ENCODE measurements at places on chromosomes 7 and 10.

DNA sequence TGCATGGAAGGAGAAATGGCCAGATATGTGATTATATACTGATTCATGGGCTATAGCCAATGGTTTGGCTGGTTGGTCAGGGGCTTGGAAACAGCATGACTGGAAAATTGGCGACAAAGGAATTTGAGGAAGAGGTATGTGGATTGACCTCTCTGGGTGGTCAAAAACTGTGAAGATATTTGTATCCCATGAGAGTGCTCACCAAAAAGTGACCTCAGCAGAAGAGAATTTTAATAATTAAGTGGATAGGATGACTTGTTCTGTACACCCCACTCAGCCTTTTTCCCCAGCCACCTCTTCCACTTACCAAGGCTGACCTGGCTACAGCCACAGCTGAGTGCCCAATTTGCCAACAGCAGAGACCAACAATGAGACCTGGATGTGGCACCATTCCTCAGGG, 146.7 kb downstream of the GPR37 start:
- no peak for DNase-seq

DNA sequence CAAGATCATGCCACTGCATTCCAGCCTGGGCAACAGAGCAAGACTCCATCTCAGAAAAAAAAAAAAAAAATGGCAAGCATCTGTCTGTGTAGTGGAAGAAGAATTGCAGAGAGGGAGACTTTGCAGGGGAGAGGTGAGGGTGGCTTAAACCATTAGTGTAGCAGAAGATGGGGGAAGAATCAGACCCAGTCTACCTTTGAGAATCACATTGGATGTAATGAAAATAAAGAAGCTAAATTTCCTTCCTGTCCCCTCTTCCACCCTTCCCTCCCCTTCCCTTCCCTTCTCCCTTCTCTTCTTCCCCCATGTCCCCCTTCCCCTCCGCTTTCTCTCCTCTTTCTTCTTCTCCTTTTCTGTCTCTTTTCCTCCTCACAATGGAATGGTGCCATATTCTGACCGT, 180.8 kb upstream of the SVIL start:
- no peak for DNase-seq

DNA sequence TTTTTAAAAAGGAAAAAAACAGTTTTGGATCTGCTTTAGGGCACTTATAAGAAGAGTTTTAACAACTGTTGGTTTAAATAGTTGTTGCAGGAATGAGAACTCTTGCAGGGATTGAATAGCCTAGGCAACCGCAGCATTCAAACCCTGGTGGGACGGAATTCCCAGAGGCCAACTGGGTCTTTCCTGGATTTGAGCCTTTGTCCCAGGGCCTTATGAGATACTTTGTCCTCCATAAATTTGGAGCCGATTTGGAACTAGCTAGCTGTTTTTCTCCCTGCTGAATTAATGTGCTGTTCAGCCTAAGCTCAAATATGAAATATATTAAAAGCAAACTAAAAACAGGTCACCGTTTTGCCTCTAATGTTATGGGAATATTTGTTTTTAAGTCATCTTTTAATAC, 109.6 kb downstream of the LRMDA start:
- no peak for DNase-seq

DNA sequence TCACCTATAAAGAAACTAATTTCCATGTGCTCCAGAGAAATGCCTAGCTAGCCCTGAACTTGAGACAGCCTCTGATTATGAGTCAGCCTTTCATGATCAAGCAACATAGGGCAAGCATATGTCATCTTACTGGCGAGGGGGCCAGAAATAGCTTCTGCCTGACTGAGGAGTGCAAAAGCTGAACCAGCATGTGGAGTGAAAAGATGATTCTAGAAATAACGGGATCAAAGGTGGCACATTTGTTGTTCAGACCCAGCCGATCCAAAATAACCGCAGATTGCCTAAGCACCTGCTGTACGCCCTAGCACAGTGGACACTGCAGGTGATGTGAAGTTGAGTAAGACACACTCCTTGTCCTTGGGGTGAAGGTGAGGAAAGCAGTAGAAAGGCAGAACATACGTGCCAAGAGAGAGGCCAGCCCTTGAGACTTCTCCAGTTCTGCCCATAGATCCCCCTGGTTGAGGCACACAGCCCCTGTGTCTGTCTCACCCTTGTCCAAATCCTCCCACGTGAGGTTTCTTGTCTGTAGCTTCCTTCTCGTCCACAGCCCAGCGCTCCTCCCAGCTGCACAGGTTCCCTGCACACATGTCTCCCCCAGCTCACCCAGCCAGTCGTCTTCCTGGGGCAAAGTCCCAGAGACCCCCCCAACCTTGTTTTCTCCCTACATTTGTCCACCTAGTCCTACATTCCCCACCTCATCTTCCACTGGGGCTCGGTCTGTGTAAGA, 2.8 kb upstream of the BCL7B start:
- DNase-seq, result no peak

GRCh38 chr7:47233996-47234395, 347.9 kb downstream of the TNS3 start:
- DNase-seq, result no peak

DNA sequence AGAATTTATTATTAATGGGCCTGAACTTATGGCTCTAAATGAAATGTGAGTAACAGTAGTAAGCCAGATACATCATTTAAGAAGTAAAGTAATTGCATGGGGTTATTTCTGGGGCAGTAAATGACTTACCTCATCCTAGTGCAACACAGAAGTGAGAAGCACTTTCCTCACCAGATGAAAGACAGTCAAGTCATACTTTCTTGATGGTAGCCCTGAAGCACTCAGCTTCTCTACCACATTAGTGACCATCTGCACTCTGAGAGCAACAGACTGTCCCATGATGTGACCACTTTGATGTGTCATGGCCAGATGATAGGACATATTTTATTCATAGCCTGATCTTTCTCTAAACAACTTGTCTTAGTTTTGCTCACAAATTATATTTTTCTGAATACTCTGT, 369.5 kb upstream of the PHF14 start:
- no peak for DNase-seq

DNA sequence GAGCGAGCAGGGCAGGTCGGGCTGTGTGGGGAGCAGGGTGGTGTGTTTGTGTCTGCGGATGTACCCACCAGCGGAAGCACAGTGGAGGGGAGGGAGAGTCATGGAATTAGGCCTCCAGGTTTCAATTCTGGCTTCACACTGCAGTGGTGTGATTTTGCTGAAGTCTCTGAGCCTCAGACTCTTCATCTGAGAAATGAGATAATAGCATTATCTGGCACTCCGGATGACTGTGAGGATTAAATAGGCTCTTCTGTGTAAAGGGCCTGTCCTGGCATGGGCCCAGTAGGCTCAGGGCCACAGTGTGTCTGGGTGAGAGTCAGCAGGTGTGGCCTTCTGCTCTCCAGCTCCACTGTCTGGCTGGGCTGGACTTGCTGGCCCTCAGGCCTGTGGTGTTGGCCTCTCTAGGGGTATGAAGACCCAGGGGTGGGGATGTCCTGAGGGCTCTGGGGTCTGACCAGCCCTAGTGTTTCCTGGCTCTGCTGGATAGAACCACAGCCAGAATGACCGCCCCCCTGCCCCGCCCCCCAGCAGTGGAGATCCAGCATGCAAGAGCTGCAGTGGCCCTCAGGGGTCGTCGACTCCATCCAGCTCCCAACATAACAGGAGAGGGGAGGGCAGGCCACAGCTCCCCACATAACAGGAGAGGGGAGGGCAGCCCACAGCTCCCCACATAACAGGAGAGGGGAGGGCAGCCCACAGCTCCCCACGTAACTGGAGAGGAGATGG, 178.6 kb downstream of the RPS24 start:
- no peak for DNase-seq

DNA sequence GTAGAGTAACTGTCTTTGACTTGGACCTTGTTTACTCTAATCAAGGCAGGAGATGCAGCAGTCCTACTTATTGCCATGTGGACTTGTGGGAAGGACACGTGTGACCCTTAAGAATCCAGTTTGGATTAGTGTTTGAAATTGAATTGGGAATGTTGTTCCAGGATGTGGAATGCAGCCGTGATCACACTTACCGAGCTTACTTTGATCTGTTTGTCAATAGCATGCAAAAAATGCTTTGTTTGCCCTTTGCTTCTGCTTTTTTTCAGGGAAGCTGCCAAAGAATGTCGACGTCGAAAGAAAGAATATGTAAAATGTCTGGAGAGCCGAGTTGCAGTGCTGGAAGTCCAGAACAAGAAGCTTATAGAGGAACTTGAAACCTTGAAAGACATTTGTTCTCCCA, 84.7 kb downstream of the CREM start:
- DNase-seq, result no peak

All from left renal pelvis (tissue), 4 donors.